ENCODE measurements at places on chromosomes 11 and 22. TPM values are rescaled to one million over a fixed set of nuclear protein-coding genes. Genes with fewer than 3 reads are reported as not detected.

- H3K36me3 ChIP-seq, result no peaks in the 10 kb centered on the region
- DNase-seq, result no peak
- H3K4me1 ChIP-seq, result no peaks in the 10 kb centered on the region
- no peaks in the 10 kb centered on the region for H3K27me3 ChIP-seq
Observed at GRCh38 chr11:104541701-104542100, 356.6 kb downstream of the CASP12 start.

GRCh38 chr22:39350757-39351688 is 1.2 kb downstream of the SYNGR1 start:
- peaks cover 14% of the 10 kb centered on the region for H3K4me1 ChIP-seq
- H3K4me3 ChIP-seq, result peak overlapping the region; percentile 83
- no peak for DNase-seq
- H3K36me3 ChIP-seq, result no peaks in the 10 kb centered on the region
- no peaks in the 10 kb centered on the region for H3K27me3 ChIP-seq
- H3K27ac ChIP-seq, result no peak overlapping the region

GRCh38 chr11:100592619-100593260 is 94.3 kb upstream of the ARHGAP42 start:
- H3K4me3 ChIP-seq, result no peak overlapping the region
- H3K4me1 ChIP-seq, result peaks cover 5% of the 10 kb centered on the region
- no peaks in the 10 kb centered on the region for H3K36me3 ChIP-seq
- no peak for DNase-seq
- H3K27ac ChIP-seq, result no peak overlapping the region

- H3K36me3 ChIP-seq, result no peaks in the 10 kb centered on the region
- peaks cover 97% of the 10 kb centered on the region for H3K27me3 ChIP-seq
- H3K4me3 ChIP-seq, result no peak overlapping the region
- H3K27ac ChIP-seq, result no peak overlapping the region
- peaks cover 33% of the 10 kb centered on the region for H3K4me1 ChIP-seq
Observed at GRCh38 chr11:69699213-69699612, 4.6 kb downstream of the FGF19 start.

- no peak overlapping the region for H3K4me3 ChIP-seq
- no peak overlapping the region for H3K27ac ChIP-seq
- no peaks in the 10 kb centered on the region for H3K27me3 ChIP-seq
- H3K36me3 ChIP-seq, result no peaks in the 10 kb centered on the region
- no peaks in the 10 kb centered on the region for H3K4me1 ChIP-seq
- no peak for DNase-seq
Observed at GRCh38 chr11:28657378-28658030, 549.3 kb downstream of the METTL15 start.

DNA sequence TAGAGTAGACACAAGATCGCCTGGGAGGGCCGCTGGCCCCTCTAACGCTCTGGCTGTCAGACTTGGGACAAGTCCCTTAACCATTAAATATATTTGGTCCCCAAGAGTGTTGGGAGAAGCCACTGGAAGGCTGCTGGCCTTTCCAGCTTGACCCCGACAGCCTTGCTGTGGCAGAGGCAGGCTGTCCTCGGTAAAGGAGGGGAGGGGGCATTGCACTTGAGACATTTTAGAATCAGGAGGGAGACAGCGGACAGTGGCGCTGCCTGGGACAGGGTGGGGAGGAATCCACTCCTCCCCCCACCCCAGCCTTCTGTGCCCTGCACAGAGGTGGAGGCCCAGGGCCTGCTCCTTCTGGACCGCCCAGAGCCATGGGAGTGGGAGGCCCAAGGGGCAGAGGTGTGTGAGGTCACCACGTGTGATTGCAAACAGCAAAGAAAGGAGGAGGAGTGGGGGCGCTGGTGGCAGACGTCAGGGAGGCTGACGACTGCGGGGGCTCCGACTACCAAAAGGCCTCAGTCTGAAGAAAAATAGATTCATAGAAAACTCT is 28.9 kb downstream of the APOL1 start:
- peaks cover 58% of the 10 kb centered on the region for H3K36me3 ChIP-seq
- H3K4me1 ChIP-seq, result peaks cover 26% of the 10 kb centered on the region
- no peaks in the 10 kb centered on the region for H3K27me3 ChIP-seq
- no peak overlapping the region for H3K27ac ChIP-seq
- no peak for DNase-seq

DNA sequence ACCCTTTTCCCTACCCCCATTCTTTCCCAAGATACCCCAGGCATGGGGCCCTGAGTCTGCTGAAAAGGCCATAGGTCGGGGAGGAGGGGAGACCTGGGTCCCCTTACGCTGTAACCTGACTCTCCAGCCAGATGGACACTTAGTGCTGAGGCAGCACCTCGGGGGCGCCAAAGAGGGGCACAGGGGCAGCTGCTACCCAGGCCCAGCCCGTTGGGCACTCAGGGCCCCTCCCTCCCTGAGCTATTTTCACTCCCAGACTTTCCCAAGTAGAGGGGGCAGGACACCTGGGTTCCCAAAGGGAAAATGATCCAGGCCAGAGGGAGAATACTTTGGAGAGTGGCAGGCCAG is 933 bp downstream of the ACTN3 start:
- H3K4me1 ChIP-seq, result peaks cover 38% of the 10 kb centered on the region
- no peak for DNase-seq
- no peak overlapping the region for H3K27ac ChIP-seq
- no peak overlapping the region for H3K4me3 ChIP-seq

Gene DNAL4
- total RNA-seq, result 16.0 TPM

- H3K4me3 ChIP-seq, result no peak overlapping the region
- DNase-seq, result no peak
- no peak overlapping the region for H3K27ac ChIP-seq
- no peaks in the 10 kb centered on the region for H3K4me1 ChIP-seq
Observed at GRCh38 chr11:111135778-111136570, 109.6 kb upstream of the POU2AF2 start.

GRCh38 chr11:36594316-36594989 is at the start of gene IFTAP:
IFTAP (plus strand) TSS chr11:36594502; CDS start chr11:36610104, 15,602 bp downstream.
- peak within 1 kb of the TSS; percentile 78 for H3K4me3 ChIP-seq
- H3K4me1 ChIP-seq, result peaks cover 16% of the 10 kb centered on the region
- H3K27ac ChIP-seq, result peak within 1 kb of the TSS; percentile 67
- peaks cover 6% of the 10 kb centered on the region for H3K27me3 ChIP-seq
- DNase-seq, result peak; percentile 42
- no peaks in the 10 kb centered on the region for H3K36me3 ChIP-seq

DNA sequence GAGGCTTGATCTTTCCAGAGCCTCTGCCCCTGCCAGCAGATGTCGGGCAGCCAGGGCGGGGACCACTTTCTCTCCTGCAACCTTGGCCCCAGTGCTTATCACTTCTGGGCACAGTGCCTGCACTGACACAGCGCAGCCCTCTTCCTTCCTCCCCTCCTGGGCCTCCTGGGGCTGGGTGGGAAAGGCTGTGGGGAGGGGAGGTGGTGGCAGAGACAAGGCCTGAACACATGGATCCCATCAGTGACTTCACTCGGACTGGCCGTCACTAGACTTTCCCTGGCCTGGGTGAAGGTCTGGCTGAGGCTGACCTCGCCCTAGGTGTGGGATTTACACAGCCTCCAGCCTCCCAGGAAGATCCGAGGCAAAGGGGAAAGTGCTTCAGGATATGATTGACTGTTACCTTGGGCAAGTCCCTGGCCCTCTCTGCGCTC is 68.1 kb downstream of the LRRC32 start:
- H3K4me1 ChIP-seq, result peaks cover 9% of the 10 kb centered on the region
- no peaks in the 10 kb centered on the region for H3K36me3 ChIP-seq
- no peaks in the 10 kb centered on the region for H3K27me3 ChIP-seq
- no peak overlapping the region for H3K4me3 ChIP-seq

DNA sequence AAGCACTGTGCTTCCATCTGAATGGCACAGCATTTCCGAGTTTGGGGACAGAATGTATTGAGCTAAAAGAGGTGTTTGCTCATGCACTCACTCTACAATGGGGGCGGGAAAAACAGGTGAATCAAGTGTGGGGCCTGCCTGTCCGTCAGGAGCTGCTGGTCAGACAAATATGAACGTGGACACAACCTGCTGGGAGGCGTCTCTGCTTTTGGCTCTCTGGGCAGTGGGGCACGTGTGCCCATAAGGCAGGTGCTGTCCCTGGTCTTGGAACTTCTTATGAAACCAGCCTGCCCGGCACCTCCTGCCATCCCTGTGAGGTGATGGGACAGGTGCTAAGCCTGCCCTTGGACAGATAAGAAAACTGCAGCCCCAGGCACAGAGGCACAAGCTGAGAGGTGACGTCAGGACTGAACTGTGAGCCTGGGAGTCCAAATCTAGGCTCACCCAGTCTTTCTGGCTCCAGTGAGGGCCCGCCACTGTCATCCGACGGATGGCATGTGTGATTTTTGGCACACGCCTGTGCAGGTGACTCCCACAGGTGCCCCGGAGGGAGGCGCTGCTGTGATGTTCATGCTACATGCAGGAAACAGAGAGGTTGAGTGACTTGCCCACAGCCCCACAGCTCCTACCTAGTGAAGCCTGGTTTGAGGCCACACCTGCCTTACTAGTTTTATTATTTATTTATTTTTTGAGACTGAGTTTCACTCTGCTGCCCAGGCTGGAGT is 51.6 kb downstream of the SMIM38 start:
- H3K27me3 ChIP-seq, result no peaks in the 10 kb centered on the region
- DNase-seq, result no peak
- H3K27ac ChIP-seq, result no peak overlapping the region
- no peak overlapping the region for H3K4me3 ChIP-seq
- no peaks in the 10 kb centered on the region for H3K4me1 ChIP-seq

DNA sequence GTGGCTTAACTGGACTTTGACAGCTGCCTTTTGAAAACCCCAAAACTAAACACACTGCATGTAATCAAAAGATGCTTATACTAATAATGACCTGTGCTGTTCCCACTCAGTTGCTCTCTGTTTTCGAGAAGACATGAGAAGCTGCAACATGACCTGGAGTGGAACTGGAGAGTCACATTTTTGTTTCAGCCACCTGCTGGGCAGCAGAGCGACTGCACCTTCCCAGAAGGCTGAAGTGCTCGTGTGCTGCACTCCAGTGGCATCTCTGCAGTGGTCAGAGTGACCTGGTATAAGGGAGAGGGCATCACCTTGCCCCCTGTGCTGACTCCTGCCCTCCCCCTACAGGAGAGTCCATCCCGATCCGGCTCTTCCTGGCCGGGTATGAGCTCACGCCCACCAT is 8.6 kb downstream of the THYN1 start:
- DNase-seq, result no peak
- no peak overlapping the region for H3K4me3 ChIP-seq
- H3K27me3 ChIP-seq, result no peaks in the 10 kb centered on the region
- no peaks in the 10 kb centered on the region for H3K4me1 ChIP-seq
- H3K36me3 ChIP-seq, result peaks cover 100% of the 10 kb centered on the region

GRCh38 chr11:126868741-126869140 is 131.8 kb downstream of the KIRREL3 start:
- H3K4me3 ChIP-seq, result no peak overlapping the region
- no peaks in the 10 kb centered on the region for H3K36me3 ChIP-seq
- DNase-seq, result no peak
- no peak overlapping the region for H3K27ac ChIP-seq

GRCh38 chr22:20551805-20552442 is 44.5 kb downstream of the MED15 start:
- peaks cover 26% of the 10 kb centered on the region for H3K36me3 ChIP-seq
- H3K27me3 ChIP-seq, result no peaks in the 10 kb centered on the region
- peak overlapping the region; percentile 10 for H3K4me3 ChIP-seq
- peak; percentile 54 for DNase-seq

Gene ANO1
- total RNA-seq, result 45.2 TPM

Gene OR56B1
- not detected for total RNA-seq

Gene PHOX2A
- not detected for total RNA-seq

- no peaks in the 10 kb centered on the region for H3K36me3 ChIP-seq
- H3K4me1 ChIP-seq, result no peaks in the 10 kb centered on the region
- H3K27me3 ChIP-seq, result no peaks in the 10 kb centered on the region
- H3K27ac ChIP-seq, result no peak overlapping the region
- no peak for DNase-seq
Observed at GRCh38 chr11:58330861-58331260, 28.0 kb downstream of the OR5B17 start.

Gene FAM111A
- 48.5 TPM for total RNA-seq

Gene TUBA8
- not detected for total RNA-seq

GRCh38 chr11:111001081-111001430 is 244.5 kb upstream of the POU2AF2 start:
- H3K4me1 ChIP-seq, result peaks cover 7% of the 10 kb centered on the region
- no peaks in the 10 kb centered on the region for H3K27me3 ChIP-seq
- H3K4me3 ChIP-seq, result no peak overlapping the region
- no peaks in the 10 kb centered on the region for H3K36me3 ChIP-seq
- no peak for DNase-seq

- no peaks in the 10 kb centered on the region for H3K36me3 ChIP-seq
- no peaks in the 10 kb centered on the region for H3K27me3 ChIP-seq
- peaks cover 6% of the 10 kb centered on the region for H3K4me1 ChIP-seq
- DNase-seq, result peak; percentile 75
- no peak overlapping the region for H3K4me3 ChIP-seq
Observed at GRCh38 chr11:75140269-75141138, 10.4 kb upstream of the SLCO2B1 start.

- H3K4me1 ChIP-seq, result peaks cover 48% of the 10 kb centered on the region
- DNase-seq, result peak; percentile 69
- H3K27me3 ChIP-seq, result no peaks in the 10 kb centered on the region
Observed at GRCh38 chr11:69055598-69056516, 7.1 kb downstream of the TPCN2 start.

- H3K27me3 ChIP-seq, result no peaks in the 10 kb centered on the region
- peaks cover 6% of the 10 kb centered on the region for H3K4me1 ChIP-seq
- H3K27ac ChIP-seq, result peak overlapping the region; percentile 96
Observed at GRCh38 chr11:95067039-95067840, 521 bp downstream of the SRSF8 start.

- H3K4me3 ChIP-seq, result no peak overlapping the region
- no peak overlapping the region for H3K27ac ChIP-seq
- no peaks in the 10 kb centered on the region for H3K36me3 ChIP-seq
- peak; percentile 30 for DNase-seq
- no peaks in the 10 kb centered on the region for H3K4me1 ChIP-seq
Observed at GRCh38 chr11:11510939-11511338, 110.9 kb downstream of the GALNT18 start.

DNA sequence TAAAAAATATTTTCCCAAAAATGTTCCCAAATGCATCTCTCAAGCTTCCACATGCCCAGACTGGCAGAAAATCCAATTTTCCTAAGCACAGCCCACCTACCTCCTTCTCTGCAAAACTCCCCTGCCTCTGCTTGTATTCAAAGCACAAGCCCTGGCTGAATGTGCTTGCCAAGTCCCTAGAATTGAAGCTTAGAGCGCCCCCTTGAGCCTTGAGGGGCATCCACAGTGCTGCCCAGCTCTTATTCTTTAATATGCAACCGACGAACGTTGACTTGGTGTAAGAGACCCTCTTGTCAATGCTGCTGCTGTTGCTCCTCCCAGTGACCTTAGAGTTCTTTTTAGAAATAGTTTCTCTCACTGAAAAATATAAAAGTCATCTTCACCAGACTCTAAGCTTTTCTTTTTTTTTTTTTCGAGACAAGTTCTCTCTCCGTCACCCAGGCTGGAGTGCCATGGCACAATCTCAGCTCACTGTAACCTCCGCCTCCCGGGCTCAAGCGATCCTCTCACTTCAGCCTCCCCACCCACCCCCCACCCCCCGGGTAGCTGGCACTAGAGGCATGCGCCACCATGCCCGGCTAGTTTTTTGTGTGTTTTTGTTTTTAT is 63.5 kb upstream of the CAPRIN1 start:
- H3K27me3 ChIP-seq, result peaks cover 7% of the 10 kb centered on the region
- no peaks in the 10 kb centered on the region for H3K4me1 ChIP-seq
- DNase-seq, result peak; percentile 89
- no peaks in the 10 kb centered on the region for H3K36me3 ChIP-seq
- no peak overlapping the region for H3K27ac ChIP-seq

Gene KIAA1671
- 80.5 TPM for total RNA-seq

Gene TYR
- total RNA-seq, result not detected

Measured in stomach (tissue), 19 donors.